H4 (cell line): ENCODE measurements at places on chromosomes 12 and 14. TPM values are rescaled to one million over a fixed set of nuclear protein-coding genes. Genes with fewer than 3 reads are reported as not detected.

Gene KRT72
- not detected in 2 replicates for total RNA-seq

DNA sequence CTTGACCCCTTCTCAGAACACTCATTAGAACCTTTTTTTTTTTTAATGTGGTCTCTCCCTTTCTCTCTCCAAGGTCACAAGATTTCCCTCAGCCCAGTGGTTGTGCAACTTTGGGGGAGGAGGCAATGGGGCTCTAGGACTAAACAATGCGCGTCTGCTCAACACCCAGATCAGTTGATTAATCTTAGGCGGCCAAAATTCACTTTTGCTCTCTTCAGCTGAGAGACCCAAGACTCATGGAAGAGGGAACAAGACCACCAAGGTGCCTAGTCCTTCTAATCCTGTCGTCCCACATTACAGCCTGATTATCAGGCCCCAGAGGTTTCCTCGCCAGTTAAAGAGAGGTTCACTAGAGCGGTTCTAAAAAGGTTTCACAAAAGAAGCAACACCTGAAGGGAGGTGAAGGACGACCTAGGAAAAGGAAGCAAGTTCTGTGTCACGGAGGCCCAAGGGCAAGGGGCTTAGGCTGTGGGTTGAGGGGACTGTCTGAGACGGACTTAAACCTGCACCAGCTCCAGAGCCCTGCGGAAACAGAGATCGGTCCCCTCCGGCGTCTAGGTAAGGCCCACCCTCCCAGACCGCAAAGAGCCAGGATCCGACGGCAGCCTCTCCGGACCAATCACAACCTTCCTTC is 824 bp upstream of the TARBP2 start:
- DNase-seq, result peak; percentile 60

GRCh38 chr12:56150563-56150962 is 1.8 kb upstream of the MYL6B start:
- no peak for DNase-seq

DNA sequence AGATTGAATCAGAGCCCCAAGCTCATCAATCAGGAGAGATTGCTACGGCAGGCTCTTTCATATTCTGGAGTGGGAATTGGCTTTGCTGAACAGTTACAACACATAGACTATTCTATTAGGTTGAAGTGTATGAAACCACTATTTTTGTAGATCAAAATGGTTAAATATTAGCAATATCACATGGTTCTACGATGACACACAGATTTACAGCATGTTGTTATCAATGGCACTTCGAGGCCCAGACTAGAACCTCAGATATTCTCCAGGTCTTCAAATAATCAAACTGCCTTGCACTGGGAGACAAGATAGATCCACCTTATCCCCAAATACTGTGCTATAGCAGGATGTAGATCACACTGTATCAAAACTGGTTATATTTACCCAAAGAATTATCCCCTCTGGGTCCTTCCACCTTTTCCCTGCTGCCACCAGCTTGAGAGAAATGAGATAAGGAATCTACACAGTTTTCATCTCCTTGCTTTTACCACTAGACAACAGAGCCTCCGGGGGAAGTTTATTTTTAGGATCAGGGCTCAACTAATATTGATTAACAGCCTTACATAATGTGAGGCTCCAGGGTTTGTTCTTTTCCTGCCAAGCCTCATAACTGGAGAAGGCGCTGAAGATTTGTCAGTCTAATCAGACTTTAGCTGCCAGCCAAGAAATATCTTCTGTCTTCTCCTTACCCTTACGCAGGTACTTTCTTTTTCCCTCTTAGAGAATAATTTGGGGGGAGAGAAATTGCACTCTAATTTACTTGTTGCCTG is 507.1 kb downstream of the DIO2 start:
- DNase-seq, result no peak
